ENCODE measurements at places on chromosomes 7 and 10. TPM values are rescaled to one million over a fixed set of nuclear protein-coding genes. Genes with fewer than 3 reads are reported as not detected.

The INSYN2A gene
- 0.28 TPM for total RNA-seq

The TMEM270 gene
- total RNA-seq: not detected

The CALD1 gene
- 132 TPM for total RNA-seq

The GPR15LG gene
- total RNA-seq: not detected

The LBX1 gene
- not detected for total RNA-seq

The CACUL1 gene
- 46.4 TPM for total RNA-seq

The SRGN gene
- not detected for total RNA-seq

The CLDN12 gene
- total RNA-seq: 52.1 TPM

DNA sequence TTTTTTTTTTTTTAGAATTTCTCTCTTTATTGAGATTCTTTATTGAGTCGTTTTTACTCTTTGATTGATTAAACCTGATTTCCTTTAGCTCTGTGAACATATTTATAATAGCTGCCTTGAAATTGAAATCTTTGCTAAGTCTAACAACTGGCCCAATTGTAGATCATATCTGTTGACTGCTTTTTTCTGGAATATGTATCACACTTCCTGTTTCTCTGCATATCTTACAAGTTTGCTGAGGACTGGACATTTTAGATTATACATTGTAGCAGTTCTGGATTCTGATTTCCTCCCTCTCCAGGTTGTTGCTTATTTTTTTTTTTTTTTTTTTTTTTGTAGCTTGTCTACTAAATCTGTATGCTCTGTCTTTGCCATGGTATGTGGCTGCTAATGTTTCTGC lies 56.3 kb downstream of the PRKAR2B start:
- no peak for DNase-seq

GRCh38 chr10:127781412-127781811 lies 44.4 kb downstream of the FOXI2 start:
- no peak for DNase-seq

DNA sequence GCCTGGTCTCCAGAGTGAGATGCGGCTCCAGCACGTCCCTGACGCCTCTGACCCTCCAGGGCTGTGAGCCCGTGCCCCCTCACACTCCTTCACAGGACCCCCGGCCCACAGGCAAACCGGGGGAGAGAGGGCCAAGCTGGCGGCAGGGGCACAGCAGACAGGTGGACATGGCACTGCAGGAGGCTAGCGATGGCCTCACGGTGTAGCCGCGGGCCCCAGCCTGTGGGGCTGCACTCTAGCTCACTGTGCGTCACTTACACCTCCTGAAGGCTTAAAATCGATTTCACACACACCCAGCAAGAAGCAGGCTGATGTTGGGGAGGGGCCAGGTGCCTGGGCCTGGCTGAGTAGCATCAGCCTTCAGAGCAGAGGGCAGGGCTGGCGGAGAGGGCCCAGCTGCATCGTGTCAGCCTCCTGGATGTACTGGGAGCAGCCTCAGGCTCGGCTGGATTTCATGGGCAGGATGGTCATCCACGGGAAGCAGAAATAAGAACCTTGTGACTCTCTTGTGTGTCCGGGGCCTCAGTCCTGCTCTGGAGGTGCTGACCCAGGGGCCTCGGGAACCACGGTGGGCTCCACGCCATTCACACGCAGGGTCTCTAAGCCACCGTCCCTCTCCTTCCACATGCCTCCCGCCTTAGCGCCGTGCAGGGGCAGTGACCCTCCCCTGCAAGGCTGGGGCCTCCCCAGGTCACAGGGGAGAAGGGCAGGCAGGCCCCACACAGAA lies 19.4 kb upstream of the KNDC1 start:
- no peak for DNase-seq

DNA sequence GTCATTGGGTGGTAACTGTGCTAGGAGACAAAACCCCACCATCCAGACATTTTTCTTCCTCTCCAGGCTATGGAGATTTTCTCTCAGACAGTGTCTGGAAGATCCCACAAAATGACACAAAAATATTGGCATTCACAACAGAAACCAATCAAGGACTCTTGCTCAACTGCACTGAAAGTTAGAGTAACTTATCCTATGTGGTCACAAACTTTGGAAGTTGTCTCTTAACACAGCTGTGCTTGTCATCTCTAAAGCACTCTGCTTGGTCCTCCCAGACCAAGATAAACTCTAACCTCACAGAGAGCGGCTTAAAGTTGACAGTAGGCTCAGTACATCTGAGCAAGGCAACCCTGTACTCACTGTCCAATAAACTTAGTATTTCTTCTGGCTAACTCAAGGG lies 74.9 kb downstream of the AKR1C4 start:
- no peak for DNase-seq

DNA sequence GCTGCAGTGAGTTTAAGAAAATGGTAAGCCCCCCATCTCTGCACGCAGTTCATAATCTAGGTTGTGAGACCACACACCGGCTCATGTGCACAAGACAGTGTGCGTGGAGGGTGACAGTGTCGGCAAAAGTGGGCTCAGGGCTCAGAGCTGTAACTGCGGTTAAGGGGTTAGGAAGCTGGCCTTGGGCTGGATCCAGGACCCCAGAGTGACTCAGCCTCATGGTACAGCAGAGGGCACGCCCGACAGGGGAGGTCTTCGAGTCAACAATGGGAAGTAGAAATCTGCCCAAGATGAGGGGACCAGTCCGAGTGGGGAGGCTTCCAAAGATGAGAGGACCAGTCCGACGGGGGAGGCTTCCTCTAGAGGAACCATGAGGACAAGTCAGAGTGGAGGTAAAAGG lies 437.7 kb downstream of the DNAJB6 start:
- DNase-seq: no peak

DNA sequence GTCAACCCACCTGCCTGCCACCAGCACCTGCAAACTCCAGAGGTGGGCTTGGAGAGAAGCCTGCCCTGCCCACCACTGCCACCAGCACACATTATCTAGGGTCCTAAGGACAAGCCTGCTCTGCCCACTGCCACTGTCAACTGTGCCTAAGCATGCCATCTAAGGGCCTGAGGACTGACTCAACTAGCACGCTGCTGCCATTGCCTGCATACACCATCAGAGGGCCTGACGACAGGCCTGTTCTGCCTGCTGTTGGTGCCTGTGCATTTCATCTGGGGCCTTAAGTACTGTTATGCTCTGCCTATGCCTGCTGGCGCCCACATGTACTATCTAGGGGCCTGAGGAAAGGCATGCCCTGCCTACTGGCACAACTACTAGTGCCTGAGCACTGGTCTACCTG lies 27.0 kb upstream of the LRRD1 start:
- peak; percentile 38 for DNase-seq

GRCh38 chr7:155457544-155458110 lies 302 bp upstream of the EN2 start:
- peak; percentile 39 for DNase-seq

GRCh38 chr10:73414230-73414945 lies 530 bp upstream of the ANXA7 start:
- peak; percentile 30 for DNase-seq

- no peak for DNase-seq
Measured at GRCh38 chr10:58518775-58519174, 6.1 kb downstream of the BICC1 start.

DNA sequence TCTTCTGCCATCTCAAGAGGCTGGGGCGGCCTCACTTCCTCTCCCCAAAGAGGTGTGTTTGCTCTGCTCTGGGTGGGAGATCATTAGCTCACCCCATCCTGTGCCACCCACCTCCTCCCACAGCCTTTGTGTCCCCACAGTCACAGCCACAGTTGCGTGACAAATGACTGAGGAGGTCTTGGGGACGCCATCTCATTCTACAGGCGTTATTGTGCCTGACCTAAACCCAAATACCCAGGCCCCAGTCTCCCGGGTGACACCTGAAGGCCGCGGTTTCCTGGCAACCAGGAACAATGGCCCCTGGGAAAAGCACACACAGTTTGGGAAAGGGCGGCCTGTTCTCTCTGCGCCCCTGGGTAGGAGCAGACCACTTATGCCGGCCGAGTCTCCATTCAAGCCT lies 51.6 kb downstream of the SLIT1 start:
- peak; percentile 32 for DNase-seq

DNA sequence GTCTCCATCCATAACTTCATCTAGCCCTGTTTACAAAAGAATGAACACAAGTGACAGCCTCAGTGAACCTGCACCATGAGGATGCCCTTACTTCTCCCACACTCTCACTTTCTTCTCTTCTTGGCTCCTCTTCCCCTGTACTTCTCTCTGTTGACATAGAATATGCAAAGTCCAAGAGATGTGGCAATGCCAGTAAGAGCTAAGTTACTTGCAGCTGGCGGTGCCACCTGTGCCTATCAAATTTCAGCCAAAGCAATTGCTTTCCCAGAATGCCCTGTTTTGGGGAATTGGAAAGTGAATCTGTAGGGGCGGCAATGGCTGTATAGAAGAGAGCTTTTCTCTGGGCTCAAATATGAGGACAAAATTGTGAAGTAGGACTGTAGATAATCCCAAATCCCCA lies 557.8 kb downstream of the AUTS2 start:
- DNase-seq: no peak

DNA sequence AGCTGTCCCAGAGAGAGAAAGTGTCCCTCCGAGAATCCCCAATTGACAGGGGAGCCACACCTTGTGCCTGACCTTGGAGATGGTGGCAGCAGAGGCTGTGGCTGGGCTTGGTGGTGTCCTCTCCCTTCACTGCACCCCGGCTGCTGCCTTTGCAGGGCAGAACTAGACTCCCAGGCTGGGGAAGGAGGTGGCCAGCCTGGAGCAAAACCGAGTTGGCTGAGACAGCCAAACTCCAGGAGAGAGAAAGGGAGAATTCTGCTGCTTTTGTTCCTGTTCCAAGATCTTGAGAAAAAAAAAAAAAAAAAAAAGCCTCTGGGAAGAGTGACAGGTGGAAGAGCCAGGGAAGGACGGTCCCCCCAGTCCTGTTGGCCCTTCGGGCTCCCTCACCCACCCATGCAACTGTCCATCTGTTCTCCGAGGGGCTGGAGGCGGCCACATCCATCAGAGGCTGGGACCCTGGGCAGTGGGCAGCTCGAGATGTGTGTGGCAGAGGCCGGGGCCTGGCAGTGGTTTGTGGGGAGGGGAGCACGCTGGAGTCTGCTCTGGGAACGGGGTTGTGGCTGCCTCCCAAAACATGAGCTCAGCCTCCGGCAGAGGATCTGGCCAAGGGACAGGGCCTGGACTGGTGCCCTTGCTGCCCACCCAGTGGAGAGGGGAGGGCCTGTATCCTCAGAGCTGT lies 35.5 kb downstream of the CLIP2 start:
- no peak for DNase-seq

DNA sequence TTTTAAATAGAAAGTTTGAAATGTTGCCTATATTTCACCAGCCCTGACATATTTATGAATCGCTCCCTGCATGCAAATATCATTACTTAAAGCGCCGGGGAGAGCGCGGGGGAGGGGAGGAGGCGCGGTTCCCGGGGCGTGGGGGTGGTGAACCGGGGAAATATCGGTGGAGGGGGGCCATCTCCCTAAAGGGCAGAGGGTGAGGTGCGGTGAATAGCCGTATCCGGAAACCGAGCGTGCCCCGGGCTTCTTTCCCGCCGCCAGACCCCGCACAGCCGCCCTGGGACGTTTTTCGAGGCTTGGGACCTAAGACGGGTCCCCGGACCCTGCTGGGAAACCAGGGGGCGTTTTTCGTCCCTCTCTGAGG lies 6.9 kb upstream of the ZNF503 start:
- DNase-seq: no peak

DNA sequence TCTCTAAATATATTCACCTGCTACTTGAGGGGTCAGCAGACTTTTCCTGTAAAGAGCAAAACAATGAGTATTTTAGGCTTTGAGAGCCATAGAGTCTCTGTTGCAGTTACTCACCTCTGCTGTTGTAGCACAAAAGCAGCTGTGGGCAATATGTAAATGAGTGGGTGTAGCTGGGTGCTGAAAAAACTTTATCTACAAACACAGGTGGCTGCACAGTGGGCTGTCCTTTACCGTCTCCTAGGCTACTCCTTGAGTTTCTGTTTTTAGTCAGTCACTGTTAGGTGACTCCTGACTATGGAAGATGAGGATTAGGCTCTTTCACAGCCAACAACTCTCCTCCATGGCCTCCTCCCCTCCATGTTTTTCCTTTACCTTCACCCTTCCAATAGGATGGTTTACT lies 286.1 kb upstream of the C7orf33 start:
- DNase-seq: no peak

GRCh38 chr10:58174831-58175230 lies 92.9 kb downstream of the IPMK start:
- DNase-seq: no peak

DNA sequence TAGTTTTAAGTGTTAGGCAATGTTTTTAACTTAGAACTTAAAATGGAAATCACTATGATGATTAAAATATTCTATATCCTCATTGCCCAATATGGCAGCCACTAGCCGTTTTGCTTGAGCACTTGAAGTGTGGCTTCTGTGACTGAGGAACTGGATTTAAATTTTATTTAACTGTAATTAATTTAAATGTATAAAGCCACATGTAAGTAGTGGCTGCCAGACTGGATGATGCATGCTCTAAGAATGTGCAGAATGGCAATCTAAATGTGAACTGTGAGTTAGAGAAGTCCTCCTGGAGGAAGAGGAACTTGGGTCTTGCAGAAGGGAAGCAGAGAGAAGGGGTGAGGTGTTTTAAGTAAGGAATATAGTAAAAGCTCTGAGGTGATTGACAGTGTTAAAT lies 451.4 kb downstream of the SUGCT start:
- no peak for DNase-seq

DNA sequence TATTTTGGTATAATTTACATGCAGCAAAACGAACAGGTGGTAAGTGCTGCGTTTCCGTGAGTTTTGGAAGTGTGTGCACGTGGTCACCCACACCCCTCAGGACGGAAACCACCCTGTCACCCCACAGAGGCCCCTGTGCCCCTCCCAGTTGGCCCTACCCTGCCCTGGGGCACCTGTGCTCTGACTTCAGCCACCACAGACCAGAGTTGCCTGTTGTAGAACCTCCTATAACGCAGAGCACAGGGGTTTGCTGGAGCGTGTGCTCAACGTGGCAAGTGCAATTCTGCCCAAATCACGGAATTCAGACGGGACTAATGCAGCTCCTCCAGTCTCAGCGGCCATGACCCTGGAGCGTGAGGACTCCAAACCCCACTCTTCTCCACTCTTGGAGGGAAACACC lies 9.6 kb upstream of the CFAP46 start:
- DNase-seq: no peak

- DNase-seq: no peak
Measured at GRCh38 chr7:153072806-153073205, 313.3 kb downstream of the ACTR3B start.

- no peak for DNase-seq
Measured at GRCh38 chr7:150997075-150997511, 6.3 kb downstream of the NOS3 start.

DNA sequence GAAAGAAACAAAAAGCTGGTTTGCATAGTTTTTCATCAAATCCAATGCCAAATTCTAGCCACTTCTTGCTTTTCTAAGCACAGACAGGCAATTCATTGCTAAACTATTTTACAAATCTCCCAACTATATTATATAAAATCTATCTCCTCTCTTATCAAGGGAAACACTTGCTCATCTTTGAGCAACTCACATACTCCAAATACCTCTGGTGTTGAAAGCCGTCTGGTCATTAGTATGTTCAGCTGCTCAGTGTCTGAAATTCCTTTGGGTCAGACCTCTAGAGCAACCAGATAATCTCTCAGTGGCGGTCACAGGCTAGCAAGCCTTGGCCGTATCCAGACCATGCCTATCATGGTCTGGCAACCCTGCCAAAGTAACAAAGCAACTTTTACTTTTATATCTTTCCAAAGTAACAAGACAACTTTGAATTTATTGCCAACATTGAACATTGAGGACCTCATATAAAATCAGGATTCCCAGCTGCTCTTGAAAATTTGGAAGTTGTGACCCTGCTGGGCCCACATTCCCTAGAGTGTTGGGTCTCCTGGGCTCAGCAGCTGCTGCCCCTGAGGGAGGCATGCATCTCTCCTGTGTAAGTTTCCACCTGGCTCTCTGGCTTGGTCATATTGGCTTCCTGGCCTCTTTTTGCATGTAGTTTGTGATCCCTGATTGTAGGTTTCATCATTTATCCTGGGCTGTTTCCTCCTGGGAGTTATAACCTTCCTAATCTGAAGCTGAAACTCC lies 56.8 kb upstream of the LANCL2 start:
- no peak for DNase-seq

Data from GM23338 (cell line).